ENCODE measurements at places on chromosomes 6 and 20. TPM values are rescaled to one million over a fixed set of nuclear protein-coding genes. Genes with fewer than 3 reads are reported as not detected.
A peak's percentile ranks its signal among the peaks of the same experiment; 100 is the strongest.

GRCh38 chr6:22550971-22551670, 18.2 kb upstream of the HDGFL1 start:
- no peak for DNase-seq

- DNase-seq, result no peak
These were observed 59.4 kb downstream of the GFOD1 start for GRCh38 chr6:13427801-13428582.

DNA sequence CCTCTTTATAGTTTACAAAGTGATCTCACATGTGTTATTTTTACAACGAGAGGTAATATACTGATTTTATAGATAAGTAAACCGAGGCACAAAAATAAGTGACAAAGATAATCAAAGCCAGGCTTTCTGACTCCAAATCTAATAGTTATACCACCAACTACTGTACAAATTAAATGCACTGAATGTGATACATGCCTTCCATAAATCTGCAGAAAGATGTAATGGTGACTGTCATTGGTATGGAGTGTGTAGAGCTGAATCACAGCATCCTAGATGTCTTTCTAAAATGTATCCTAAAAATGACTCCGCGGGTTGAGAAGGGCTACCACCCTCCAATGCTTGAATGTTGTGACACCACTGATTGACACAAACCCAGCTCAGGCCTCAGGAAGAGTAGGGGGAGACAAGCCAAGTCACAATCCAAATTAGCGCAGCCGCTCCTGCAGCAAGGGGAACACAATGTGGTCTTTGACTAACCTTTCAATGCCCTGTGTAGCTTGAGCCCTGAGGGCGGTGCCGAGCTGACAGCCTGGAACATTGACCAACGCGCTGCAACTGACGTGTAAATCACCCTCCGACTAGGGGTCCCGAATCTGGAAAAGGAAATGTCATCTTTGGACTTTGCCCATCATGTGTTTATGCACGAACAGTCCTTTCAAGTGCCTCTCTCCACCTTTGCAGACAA, 136.8 kb downstream of the OLIG3 start:
- no peak for DNase-seq

DNA sequence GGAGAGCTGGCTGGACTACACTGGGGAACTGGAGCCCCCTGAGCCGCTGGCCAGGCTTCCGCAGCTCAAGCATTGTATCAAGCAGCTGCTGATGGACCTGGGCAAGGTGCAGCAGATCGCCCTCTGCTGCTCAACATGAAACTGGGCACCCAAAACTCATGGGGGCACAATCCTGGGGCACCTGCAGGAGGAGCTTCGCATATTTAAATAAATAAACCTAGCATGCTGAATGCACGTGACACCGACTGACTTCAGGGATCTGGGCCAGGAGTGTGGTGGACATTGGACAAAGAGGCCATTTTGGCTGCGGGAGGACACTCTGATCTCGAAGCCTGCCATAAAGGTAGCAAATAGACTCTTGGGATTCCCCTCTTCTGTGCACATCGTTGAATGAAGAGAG, 6.8 kb downstream of the SCAND1 start:
- DNase-seq, result peak; percentile 58

DNA sequence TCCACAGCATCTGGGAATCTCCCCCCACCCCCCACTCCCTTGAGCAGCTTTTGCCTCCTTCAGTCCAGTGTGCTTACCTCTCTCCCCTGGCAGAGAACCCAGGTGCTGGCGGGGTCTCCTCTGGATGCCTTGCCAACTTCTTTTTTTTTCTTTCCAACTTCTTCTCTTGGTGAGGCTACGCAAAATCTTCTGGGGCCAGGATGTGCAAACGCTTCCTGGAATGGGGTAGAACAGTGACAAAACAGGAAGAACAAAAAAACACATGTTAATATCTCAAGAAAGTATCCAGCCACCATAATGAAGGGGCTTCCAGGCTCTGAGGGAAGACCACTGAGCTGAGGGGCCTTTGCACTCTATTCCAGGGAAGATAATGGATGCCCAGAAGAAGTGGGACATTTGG, 53.9 kb upstream of the DDR1 start:
- DNase-seq, result no peak

DNA sequence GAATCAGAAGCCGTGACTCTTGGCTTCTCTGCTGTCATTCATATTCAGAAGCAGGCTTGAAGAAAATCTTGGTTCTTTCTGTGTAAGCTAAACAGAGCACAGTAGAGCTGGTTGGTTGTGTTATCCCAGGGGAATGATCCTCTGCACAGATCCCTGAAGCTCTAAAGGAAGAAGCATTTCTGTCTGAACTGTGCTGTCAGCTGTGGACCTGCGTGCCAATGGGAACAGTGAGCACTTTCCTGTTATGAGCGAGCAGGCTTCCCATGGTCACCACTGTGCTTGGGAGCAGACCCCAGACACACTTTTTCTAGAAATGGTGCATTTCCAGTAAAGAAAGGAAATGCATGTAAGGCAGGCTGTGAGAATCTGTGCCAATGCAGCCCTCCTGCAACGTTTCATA, 490.2 kb downstream of the EPM2A start:
- DNase-seq, result no peak

DNA sequence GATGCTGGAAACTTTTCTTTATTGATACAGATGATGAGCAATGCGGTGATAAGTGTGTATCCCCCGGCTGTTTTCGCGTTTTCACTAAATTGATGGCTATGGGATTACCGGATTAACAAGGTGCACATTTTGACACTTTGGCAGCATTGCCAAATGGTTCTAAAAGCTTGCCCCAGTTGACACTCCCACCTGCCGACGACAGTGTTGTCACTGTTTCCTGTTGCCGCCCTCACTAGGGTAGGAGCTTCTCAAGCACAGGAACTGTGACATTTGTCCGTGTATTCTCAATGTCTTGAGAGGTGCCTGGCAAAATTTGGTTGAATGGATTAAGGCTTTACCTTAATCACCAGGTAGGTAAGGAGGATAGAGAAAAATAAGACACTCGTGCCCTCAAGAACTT, 9.8 kb upstream of the MAPK13 start:
- peak; percentile 59 for DNase-seq

GRCh38 chr6:113823916-113824315, 33.2 kb upstream of the MARCKS start:
- DNase-seq, result no peak

DNA sequence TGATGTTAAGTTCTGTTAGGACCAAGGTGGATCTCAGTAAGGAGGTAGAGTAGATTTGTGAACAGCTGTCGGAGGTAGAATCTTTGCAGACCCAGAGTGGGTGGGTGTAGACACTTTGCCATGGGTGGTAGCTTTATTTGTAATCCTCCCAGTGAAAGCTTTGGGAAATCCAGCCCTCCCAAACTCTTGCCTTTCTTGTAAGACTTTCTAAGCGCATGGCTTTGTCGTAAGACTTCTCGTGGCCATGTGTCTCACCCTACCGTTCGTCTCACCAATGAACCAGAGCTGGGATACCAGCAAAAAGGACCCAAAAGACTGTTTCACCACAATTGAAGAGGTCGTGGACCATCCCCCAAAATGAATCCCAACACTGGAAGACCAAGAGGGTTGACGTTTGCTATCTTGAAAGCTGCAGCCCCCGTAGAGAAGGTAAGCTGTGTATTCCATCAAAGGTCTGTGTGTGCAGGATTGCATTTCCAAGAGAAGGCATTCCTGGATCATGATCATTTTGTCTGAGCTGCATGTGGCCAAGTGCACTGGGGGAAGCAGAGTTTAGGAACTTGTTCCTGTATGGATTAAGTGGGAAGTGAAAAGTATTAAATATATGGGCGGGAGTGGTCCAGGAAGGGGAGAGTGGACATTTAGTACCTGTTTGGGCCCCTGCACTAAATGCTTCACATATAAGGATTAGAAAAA, 5.8 kb upstream of the TMEM14A start:
- no peak for DNase-seq

DNA sequence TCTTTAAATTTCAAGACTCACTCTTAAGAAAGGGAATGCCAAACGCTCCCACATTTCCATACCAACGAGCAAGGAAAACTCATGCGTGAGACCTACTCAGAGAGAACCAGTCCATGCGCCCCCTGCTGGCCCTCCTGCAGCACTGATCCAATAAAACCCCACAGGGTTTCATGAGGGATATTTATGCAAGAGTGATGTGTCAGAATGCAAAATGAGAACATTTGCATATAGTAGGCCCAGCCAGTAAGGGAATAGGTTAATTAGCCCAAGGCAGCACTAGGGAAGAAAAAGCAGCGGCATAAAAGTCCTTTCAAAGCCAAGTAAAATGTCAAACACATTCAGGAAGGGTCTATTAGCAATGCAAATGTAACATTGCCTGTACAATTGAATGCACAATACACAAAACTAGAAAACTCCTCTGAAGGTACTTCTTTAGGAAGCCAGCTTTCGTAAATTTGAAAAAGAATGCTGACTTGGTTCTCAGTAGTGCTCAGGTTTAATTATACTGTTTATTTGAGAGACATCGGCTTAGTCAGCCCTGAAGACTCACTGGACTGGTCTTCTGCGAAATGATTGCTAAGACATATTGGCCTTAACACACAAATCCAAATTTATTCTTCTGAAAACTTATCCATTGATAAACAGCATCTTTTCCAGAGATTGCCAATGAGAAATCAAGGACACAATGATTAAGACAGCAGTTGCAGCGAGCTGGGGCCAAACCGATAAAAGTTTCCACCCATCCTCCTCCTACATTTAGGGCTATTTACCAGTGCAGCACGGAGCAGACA, 93.2 kb downstream of the GMPR start:
- DNase-seq, result peak; percentile 67

DNA sequence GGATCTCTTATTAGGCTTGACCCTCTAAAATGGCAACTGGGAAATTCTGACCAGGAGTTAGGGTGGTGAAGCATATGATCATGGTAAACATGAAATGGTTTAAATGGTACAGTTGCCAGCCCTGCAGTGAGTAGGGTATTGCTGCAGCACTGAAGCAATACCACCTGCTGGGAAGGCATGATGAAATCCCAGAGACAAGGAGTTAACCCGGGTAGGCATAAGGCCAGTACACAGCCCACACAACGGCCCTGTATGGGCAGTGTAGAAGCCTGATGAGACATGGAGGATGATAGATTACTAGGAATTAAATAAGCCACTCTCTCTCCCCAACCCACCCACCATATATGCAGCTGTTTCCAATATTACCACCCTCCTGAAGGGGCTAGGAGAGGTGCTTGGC, 197.4 kb upstream of the MOCS1 start:
- DNase-seq, result no peak

DNA sequence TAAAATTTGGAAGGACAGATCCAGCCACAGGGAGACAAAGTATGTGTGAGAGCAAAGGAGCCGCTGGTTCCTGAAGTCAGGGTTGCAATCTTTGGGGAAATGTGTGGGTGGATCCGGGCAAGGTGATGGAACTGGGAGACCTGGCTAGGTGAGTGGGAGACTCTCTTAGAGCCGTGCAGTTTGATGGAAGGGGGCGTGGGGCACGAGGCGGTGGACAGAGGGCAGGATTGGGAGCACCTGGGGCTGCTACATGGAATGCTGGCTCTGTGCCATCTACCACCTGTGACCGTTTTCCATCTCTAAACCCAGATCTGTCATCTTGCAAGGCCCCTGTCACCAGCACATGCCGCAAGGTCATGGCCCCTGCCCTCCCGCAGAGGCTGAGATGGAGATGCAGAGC, 268.4 kb downstream of the SMOC2 start:
- no peak for DNase-seq

GRCh38 chr20:13870170-13870748, 85.4 kb downstream of the NDUFAF5 start:
- DNase-seq, result no peak

GRCh38 chr6:45697605-45698004, 318.1 kb downstream of the CLIC5 start:
- DNase-seq, result no peak

- DNase-seq, result no peak
These were observed 67.9 kb downstream of the POPDC3 start for GRCh38 chr6:105111871-105112270.

Gene FAM217A
- total RNA-seq, result not detected

Gene SLC2A10
- total RNA-seq, result 5.1 TPM

Gene GNRH2
- 0.54 TPM for total RNA-seq

Gene RAET1L
- total RNA-seq, result not detected

Gene MUC22
- total RNA-seq, result not detected

Gene PRDM1
- 0.27 TPM for total RNA-seq

Gene TDRD6
- under 0.01 TPM for total RNA-seq

Gene CTSZ
- 91.0 TPM for total RNA-seq

Gene THBD
- 1.3 TPM for total RNA-seq

Gene LHFPL5
- total RNA-seq, result not detected

Gene COL12A1
- under 0.01 TPM for total RNA-seq

Gene PAX1
- under 0.01 TPM for total RNA-seq
